Skeletal muscle cell (primary cell): ENCODE measurements at places on chromosomes 4 and X.

- peak; percentile 39 for DNase-seq
These were observed 121.6 kb upstream of the EPHA5 start for GRCh38 chr4:65791812-65792308.

GRCh38 chr4:15784959-15785634 lies 7.0 kb downstream of the CD38 start:
- no peak for DNase-seq

- DNase-seq, result no peak
These were observed 97.2 kb downstream of the GUCY2F start for GRCh38 chrX:109384699-109385098.

GRCh38 chr4:75412746-75413145 lies 101.5 kb downstream of the RCHY1 start:
- DNase-seq, result no peak

- DNase-seq, result no peak
These were observed 339.1 kb downstream of the PAPSS1 start for GRCh38 chr4:107380836-107381438.

- DNase-seq, result no peak
These were observed 293.2 kb upstream of the SLC7A11 start for GRCh38 chr4:138535316-138535715.

DNA sequence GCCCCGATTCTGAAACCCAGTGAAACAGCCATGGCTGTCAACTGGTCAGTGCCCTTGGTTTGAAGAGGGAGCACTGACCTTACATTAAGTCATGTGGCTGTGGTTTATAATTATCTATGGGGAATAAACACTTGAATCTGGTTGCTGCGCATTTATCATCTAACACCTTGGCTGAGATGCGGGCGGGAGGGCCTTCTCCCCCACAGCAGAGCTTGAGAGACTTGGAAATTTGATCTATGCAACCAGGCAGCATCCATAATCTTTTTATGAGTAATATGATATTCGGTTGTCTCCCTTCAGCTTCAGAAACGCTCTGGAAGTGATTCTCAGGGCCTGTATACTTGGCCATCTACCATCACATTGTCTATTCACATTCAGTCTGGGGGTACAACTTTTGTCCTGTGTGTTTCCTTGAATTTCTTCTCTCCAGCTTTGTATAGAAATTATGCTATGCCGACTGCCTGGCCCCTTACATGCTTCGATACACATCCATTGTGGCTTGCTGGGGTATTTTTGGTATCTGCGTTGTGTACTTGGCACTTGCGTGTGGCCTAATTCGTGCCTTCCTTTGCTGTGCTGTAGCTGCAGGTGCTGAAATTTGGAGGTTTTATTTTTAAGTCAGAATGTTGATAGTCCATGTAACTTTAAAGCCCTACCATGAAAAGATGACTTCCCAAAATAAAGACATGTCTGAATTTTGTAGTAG lies 321.6 kb downstream of the ARHGAP10 start:
- no peak for DNase-seq

DNA sequence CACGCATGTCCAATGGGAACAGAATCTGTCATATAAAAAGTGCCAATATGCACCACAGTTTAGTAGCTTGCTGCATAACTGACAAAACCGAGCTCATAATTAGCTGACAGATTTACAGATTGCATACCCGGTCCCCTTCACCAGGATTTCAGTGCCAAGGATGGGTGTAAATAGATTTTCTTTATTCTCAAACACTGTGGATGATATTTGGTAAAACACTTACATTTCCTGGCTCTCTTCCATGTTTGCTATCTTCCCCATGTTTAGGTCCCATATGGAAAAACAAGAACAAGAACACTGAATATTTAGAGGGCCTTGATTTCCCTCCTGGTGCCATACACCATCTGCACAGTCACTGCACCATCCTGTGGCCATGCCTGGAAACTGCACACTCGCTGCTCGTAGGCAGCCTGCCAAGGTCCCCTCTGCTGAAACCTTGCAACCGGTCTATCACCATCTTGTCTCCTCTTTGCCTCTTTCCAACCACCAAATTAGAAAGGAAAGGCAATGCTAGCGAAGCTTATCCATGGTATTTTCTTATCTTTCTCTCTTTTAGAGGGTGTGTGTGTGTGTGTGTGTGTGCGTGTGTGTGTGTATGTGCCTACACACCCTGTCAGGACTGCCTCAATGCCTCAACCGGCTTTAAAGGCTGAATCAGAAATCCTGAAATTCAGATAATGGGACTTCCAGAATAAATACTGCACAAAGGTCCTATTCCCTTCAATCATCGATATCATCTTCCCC lies 124.2 kb upstream of the MBNL3 start:
- DNase-seq, result no peak

DNA sequence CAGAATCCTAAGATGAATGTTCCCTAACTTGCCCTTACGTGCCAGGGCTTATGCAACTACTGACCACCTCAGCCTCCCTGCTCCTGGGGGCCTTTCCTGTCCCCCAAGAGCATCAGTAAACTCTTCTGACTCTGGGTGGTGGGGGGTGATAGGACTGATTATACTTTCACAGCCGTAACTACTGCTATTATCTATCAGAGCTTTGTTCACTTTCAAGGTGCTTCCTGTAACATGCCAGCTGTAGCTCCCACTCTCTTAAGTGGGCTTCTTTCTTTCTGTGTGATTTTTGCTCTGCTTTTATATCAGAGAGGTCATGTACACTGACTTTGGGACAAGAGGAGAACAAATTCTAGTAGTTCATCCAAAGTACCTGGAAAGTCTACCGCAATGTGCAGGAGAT lies 25.3 kb downstream of the SPINK2 start:
- no peak for DNase-seq

DNA sequence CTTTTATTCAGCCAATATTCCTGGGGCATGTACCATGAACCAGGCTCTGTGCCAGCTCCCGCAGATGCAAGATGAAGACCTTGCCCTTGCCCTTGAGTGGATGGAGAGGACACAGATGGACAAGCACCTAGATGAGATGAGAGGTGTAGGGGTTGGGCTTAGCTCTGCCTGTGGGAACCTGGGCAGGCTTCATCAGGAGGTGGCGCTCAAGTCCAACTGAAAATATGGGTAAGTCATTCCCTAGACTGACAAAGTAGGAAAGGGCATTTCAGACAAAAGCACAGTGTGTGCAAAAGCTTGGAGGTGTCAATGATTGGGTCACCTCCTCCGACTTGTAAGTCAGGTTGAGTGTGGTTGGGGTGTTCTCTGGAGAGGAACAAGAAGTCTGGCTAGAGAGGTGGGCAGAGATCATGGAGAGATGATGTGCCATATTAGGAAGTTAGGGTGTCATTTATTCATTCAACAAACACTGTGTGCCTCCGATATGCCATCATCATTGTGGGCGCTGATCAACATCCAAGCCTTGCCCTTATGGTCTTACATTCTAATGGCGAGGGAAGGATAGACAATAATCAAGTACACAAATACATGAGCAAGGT lies 64.6 kb downstream of the ANAPC4 start:
- peak; percentile 15 for DNase-seq

DNA sequence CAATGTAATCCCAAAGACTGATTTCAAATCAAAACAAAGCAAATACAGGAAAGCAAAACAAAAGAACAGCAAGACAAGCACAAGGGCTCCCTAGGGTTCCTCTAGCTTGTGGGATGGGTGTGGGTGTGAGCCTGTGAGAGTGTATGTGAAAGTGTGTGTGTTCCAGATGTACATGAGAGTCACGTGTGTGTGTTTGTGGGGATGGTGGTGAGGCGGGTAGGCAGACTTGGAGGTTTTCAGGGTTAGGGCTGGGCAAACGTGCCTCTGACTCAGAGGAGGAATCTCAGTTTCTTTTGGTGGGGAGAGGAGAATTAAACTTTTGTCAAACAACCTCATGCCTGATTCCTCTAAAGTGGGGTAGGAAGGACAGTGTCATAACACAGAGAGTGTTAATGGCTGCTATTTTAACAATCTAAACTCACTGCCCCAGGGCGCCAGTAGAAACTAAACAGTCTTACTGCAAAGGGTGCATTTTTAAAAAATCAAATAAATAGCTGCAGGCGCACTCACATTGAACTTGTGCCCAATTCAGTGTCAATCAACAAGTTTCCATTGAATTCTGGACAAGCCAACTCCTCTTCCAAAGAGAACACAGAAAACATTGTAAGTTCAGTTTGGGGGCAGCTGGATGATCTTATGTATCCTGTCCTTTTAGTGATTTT lies 51.8 kb downstream of the CHRDL1 start:
- DNase-seq, result no peak

DNA sequence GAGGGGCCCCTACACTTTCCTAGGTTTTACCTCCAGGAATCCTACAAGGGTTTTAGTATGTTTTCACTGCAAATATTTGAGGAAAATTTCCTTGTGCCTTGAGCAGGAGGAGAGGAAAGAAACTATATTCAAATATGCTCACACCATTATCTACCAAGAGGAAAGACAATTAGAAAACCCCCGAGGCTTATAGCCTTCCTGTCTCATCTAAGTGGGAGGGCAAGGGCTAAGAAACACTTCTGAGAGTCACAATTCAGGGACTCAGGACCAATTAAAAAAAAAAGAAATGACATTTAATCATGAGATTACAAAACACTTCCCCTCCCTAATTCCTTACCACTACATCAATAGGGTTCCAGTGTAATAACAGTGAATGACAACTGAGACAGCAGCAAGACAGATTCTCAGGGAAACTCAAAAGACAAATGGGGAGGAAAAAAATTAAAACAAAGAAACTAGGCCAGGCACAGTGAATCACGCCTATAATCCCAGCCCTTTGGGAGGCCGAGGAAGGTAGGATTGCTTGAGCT lies 45.6 kb downstream of the ATRX start:
- DNase-seq, result no peak

- no peak for DNase-seq
These were observed 10.5 kb downstream of the CD99 start for GRCh38 chrX:2701600-2701999.

DNA sequence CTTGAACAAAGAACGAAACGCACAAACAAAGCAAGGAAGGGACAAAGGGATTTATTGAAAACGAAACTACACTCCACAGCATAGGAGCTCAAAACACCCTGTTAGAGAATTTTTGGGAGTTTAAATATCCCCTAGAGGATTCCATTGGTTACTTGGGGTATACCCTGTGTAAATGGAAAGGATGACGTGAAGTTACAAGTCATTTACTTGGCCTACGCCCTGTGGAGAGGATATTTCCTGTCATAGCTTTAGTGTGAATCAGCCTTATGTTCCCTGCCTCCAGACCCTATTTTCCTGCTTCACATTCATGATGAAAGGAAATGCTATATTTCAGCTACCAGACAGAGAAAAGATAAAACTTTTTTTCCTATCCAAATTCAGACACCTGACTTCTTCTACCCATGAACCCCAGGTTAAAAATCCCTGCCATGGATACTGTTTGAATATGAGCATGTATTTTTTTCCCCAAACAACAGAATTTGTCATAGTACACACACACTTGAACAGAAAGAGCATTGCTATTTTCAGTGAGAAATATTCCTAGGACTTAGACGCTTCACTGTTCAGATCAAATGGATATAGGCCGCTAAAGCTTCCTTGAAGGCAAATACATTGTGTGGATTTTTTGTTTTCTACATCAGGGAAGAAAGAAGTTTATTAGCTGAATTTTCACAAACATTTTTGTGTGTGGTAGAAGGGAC lies 20.4 kb downstream of the PIN4 start:
- DNase-seq, result peak; percentile 31

GRCh38 chr4:10164877-10165283 lies 48.3 kb upstream of the WDR1 start:
- DNase-seq, result no peak

DNA sequence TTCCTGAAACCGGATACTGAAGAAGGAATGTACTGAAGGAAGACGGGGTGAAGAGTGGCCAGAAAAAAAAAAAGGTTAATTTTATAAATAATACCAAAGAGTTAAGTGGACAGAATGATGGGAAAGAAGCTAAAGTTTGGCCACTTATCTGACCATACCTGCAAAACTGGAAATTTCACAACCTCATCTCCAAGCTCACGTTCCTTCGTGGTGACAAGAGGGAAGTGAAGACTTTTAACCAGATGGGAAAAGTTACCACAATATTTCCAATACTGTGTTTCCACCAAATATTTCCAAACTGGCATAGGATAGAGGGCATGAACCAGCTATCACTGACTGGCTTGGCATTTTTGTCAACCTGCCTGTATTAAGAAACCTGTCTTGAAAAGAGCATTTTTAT lies 56.4 kb downstream of the MAML3 start:
- DNase-seq, result no peak

DNA sequence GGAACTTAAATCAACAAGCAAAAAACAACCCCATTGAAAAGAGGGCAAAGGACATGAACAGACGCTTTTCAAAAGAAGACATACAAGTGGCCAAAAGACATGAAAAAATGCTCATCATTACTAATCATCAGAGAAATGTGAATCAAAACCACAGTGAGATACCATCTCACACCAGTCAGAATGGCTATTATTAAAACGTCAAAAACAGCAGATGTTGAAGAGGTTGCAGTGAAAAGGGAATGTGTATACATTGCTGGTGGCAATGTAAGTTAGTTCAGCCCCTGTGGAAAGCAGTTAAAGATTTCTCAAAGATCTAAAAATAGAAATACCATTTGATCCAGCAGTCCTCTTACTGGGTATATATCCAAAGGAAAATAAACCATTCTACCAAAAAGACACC lies 22.6 kb downstream of the RTL9 start:
- peak; percentile 29 for DNase-seq

GRCh38 chr4:109465069-109465468 lies 31.5 kb downstream of the SEC24B start:
- DNase-seq, result no peak

- no peak for DNase-seq
These were observed 475.5 kb upstream of the FGF16 start for GRCh38 chrX:76971393-76972376.

- no peak for DNase-seq
These were observed 10.2 kb downstream of the PDGFC start for GRCh38 chr4:156961196-156962057.

DNA sequence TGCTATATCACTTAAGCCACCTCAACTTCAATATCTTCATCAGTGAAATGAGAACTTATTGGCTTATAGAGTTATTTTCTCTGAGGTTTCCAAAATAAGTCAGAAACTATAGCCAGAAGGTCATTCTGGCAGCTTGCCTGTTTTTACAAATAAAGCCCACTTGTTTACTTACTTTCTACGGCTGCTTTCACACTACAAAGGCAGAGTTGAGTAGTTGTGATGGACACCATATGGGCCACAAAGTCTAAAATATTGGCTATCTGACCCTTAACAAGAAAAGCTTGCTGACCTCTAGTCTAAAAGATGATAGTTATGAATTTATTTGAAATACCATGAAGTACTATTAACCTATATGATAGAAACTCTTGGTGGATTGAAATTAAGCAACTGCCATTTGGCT lies 67.3 kb upstream of the ATOH1 start:
- DNase-seq, result no peak

- DNase-seq, result no peak
These were observed 490.4 kb upstream of the ZFP42 start for GRCh38 chr4:187504974-187505797.

DNA sequence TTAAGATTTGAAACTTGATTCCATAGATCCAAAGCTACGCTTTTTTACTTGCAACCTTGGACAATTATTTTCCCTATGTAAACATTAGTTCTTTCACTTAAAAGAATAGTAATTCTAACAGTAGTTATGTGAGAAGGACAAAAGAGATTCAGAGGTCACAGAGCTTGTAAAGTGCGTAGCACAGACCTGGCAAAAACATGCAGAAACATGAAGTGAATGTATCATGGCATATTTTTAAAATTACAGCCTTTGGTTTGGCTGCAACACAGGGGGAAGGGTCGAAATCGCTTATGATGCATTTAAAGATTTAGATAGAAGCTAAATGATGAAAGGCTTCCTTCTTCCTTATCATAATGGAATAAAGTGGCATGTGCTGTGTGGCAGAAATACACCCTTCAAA lies 1068.8 kb downstream of the ARAP2 start:
- DNase-seq, result no peak
